ENCODE measurements at places on chromosomes 1 and 21. TPM values are rescaled to one million over a fixed set of nuclear protein-coding genes. Genes with fewer than 3 reads are reported as not detected.

Gene TDRD5
- polyA plus RNA-seq: not detected

Gene ILDR2
- not detected for polyA plus RNA-seq

Gene KRTAP19-1
- polyA plus RNA-seq: not detected

Gene TRIM17
- polyA plus RNA-seq: not detected

Gene FOXO6
- not detected for polyA plus RNA-seq

Gene OR2G6
- not detected for polyA plus RNA-seq

Gene C1QC
- polyA plus RNA-seq: not detected

Gene FCRL6
- 2.1 TPM for polyA plus RNA-seq

Gene LCA5L
- not detected for polyA plus RNA-seq

Gene TRAF5
- polyA plus RNA-seq: 78.6 TPM
